ENCODE measurements at places on chromosomes 7 and 10. TPM values are rescaled to one million over a fixed set of nuclear protein-coding genes. Genes with fewer than 3 reads are reported as not detected.

The NAT16 gene
- total RNA-seq: under 0.01 TPM

The CPN1 gene
- total RNA-seq: not detected

The ASB10 gene
- total RNA-seq: not detected

The ARF5 gene
- 116 TPM for total RNA-seq

The TBATA gene
- total RNA-seq: not detected

The MSS51 gene
- total RNA-seq: 2.1 TPM

The NUTM2E gene
- total RNA-seq: not detected

The RELN gene
- total RNA-seq: 14.9 TPM

The TUBAL3 gene
- not detected for total RNA-seq

The WNT2 gene
- 3.6 TPM for total RNA-seq

The MUC3A gene
- total RNA-seq: under 0.01 TPM

The PLA2G12B gene
- not detected for total RNA-seq

The FZD1 gene
- total RNA-seq: 18.7 TPM

The POLR2J2 gene
- 3.2 TPM for total RNA-seq

The WDR86 gene
- total RNA-seq: not detected

The ANKRD2 gene
- 0.66 TPM for total RNA-seq

The RNF32 gene
- 1.2 TPM for total RNA-seq

The POLR2J gene
- total RNA-seq: 21.7 TPM

The EIF5AL1 gene
- 1.3 TPM for total RNA-seq

The CDH23 gene
- 0.12 TPM for total RNA-seq

The TSPAN14 gene
- total RNA-seq: 21.6 TPM

The FOXP2 gene
- 6.6 TPM for total RNA-seq

The HECW1 gene
- total RNA-seq: 0.62 TPM

The PRSS37 gene
- not detected for total RNA-seq

The CDHR1 gene
- total RNA-seq: 0.12 TPM

The UNC5B gene
- total RNA-seq: 11.2 TPM

The PIP gene
- not detected for total RNA-seq

The PHKG1 gene
- total RNA-seq: 0.66 TPM

The FBXO24 gene
- 1.4 TPM for total RNA-seq

The FRAT1 gene
- total RNA-seq: 2.7 TPM

The BLNK gene
- total RNA-seq: not detected

The ASAH2B gene
- 6.2 TPM for total RNA-seq

The TTYH3 gene
- total RNA-seq: 36.5 TPM

The ASZ1 gene
- total RNA-seq: not detected

The TMEM184A gene
- 0.11 TPM for total RNA-seq

The HTR7 gene
- total RNA-seq: 1.1 TPM

The GARIN1A gene
- total RNA-seq: 0.33 TPM

The SPDYE2B gene
- total RNA-seq: not detected

The C10orf90 gene
- not detected for total RNA-seq

The C10orf67 gene
- total RNA-seq: 0.11 TPM
